Psoas muscle (tissue), 8 donors: ENCODE measurements at places on chromosomes 3 and 15. TPM values are rescaled to one million over a fixed set of nuclear protein-coding genes. Genes with fewer than 3 reads are reported as not detected.

DNA sequence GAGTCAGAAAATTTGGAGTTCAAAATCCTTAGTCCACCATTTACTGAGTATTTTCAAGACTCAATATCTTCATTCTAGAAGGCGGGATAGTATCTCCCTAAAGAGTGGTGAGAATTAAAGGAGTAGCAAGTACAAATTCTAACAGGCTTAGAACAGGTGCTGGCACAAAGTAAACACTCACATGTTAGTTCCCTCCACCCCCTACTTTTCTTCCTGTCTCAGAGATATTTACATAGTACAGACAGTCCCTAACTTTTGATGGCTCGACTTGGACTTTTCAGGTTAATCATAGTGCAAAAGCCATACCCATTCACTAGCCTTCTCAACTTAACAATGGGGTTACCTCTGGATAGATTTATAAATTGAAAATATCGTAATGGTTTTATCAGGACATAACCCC lies 476.2 kb upstream of the RASGRP1 start:
- H3K27me3 ChIP-seq: no peaks in the 10 kb centered on the region
- H3K27ac ChIP-seq: no peak overlapping the region
- no peaks in the 10 kb centered on the region for H3K36me3 ChIP-seq
- DNase-seq: no peak
- no peaks in the 10 kb centered on the region for H3K4me1 ChIP-seq
- no peak overlapping the region for H3K4me3 ChIP-seq

DNA sequence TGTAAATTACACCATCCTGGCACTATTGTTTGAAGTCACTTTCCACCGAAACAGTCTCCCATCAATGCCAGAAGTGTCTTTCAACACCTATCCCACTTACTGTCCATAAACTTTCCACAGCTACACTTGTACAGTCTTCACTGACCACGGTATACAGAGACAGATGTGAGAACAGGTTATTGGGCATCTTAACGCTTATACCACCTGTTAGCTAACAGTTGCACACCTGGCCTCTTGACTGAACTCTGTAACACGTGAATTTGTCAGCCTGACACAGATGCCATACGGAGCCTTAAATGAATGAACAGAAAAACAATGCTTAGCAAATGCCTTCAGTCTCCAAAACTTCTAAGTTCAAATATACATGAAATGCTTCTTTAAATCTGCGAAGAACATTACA lies 440.5 kb downstream of the SHQ1 start:
- no peak overlapping the region for H3K4me3 ChIP-seq
- H3K36me3 ChIP-seq: no peaks in the 10 kb centered on the region
- no peak overlapping the region for H3K27ac ChIP-seq

Gene SV2B
- total RNA-seq: 3.9 TPM

Gene SIAH2
- total RNA-seq: 10.7 TPM

Gene ZBTB20
- total RNA-seq: 74.9 TPM
